Temporal lobe (tissue), 4 donors: ENCODE measurements at places on chromosomes 6 and 20. TPM values are rescaled to one million over a fixed set of nuclear protein-coding genes. Genes with fewer than 3 reads are reported as not detected.

Gene ERGIC3
- total RNA-seq: 160 TPM

Gene C6orf58
- total RNA-seq: 0.25 TPM

Gene MOG
- 0.25 TPM for total RNA-seq

Gene MRPS10
- total RNA-seq: 31.7 TPM

Gene RNF5
- total RNA-seq: 61.5 TPM

Gene PPP1R3G
- 1.5 TPM for total RNA-seq

Gene PFDN6
- total RNA-seq: 14.3 TPM

Gene ECT2L
- 0.98 TPM for total RNA-seq

Gene GRIK2
- 78.2 TPM for total RNA-seq

Gene SNAP91
- 86.1 TPM for total RNA-seq

Gene RIPOR3
- 0.98 TPM for total RNA-seq

Gene PANK2
- 35.2 TPM for total RNA-seq

Gene LST1
- total RNA-seq: 0.74 TPM

Gene ULBP3
- 8.4 TPM for total RNA-seq

Gene COX4I2
- not detected for total RNA-seq

Gene FAM83B
- 0.49 TPM for total RNA-seq

Gene ARMH2
- total RNA-seq: not detected

Gene C6orf136
- 11.6 TPM for total RNA-seq

Gene ADNP
- 88.3 TPM for total RNA-seq
